NCI-H187 treated with DMSO at 0.1 percent for 48 hours (cell line): ENCODE measurements at places on chromosomes 7 and 10.

- no peak for DNase-seq
Measured at GRCh38 chr7:25026156-25026555, 46.2 kb upstream of the OSBPL3 start.

GRCh38 chr7:80511964-80512363 is at the start of gene GNAT3:
Gene GNAT3, minus strand, starts transcription at chr7:80512064. Its CDS starts 138 bp downstream, at chr7:80511926.
- no peak for DNase-seq

GRCh38 chr7:90951986-90952954 is 312.0 kb upstream of the FZD1 start:
- no peak for DNase-seq

- no peak for DNase-seq
Measured at GRCh38 chr10:48798481-48799254, 114.0 kb downstream of the WDFY4 start.

GRCh38 chr7:21013765-21014539 is 227.3 kb upstream of the SP8 start:
- no peak for DNase-seq

GRCh38 chr7:6271060-6271658 is 1.3 kb downstream of the CYTH3 start:
- DNase-seq, result no peak

GRCh38 chr10:97102441-97102840 is 83.3 kb downstream of the SLIT1 start:
- DNase-seq, result no peak

DNA sequence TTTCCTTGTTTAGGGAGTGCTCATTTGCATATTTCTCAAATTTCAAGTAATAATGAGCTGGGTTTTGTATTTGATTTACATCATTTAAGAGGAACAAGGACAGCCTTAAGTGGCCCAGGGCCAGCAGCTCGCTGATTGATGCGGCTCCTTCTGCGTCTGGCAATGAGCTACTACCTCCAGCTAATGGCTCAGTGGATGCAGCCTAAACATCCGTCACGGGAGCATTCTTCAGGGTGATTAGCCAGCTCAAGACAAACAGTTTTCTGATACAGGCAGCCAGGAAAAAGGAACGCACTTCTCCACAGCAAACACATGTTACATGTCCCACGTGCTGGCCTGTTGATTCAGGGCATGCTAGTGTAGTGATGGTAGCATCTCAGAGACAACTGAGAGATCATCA is 169.3 kb upstream of the TCERG1L start:
- no peak for DNase-seq

DNA sequence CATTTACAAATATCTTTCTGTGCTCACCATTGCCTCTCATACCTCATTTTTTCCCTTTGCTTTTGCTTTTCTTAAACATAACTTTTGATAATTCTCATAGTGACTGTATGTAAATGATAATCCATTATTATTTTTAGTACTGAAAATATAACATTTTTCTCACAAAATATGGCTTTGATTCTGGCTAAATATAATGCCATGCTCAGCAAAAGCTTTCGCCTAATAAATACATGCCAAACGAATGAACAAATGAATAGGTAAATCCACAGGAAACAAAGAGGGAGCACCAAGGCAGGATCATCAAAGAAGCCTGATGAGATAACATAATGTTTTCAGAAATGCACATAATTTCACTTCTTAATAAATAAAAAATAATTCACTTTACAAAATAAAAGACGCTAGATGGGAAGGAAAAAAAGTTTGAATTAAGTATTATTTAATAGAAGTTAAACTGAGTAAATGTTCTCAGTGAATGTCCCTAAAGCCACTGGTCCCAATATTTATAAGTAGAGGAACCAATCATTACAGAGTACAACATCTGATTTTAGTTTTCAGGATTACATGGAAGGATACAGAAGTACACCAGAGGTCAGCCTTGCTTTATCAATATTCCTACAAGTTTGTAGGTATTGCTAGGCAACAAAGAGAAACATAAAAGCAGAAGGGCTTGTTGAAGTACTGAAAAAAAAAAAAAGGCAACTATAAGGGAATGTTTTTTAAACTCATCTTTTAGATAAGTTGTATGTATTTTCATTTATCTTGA is 52.3 kb downstream of the RNLS start:
- DNase-seq, result no peak

DNA sequence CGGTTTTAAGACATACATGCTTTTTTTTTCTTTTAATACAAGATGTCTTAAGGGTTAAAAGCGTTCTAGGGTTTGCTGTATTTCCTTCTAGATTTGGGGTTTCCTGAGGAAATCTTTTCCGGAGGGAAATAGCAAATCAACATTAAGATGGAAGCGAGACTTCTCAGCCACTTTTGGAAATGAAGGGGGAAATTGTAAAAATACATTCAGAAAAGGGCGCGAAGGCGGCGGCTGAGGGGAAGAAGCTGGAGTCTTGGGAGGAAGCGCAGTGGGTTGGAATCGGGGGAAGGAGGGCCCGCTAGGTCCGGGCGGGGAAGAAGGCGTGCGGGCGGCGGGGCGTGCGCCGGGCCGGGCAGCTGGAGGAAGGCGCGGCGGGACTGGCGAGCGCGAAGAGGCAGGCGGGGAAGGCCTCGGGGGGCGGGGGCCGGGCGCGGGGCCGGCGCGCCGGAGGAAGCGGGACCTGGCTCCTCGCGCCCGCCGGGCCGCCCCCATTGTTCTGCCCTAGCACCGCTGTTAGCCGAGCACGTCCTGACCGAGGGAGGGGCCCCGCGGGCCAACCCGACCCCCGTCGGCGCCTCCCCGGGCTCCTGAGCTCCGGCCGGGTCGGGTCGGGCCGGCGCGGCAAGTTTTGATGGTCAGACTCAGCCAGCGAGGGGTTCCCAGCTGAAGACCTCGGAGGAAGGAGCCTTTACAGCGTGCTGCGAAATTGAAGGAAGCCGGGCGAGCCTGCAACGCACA is 1.5 kb upstream of the SKIDA1 start:
- DNase-seq, result no peak

DNA sequence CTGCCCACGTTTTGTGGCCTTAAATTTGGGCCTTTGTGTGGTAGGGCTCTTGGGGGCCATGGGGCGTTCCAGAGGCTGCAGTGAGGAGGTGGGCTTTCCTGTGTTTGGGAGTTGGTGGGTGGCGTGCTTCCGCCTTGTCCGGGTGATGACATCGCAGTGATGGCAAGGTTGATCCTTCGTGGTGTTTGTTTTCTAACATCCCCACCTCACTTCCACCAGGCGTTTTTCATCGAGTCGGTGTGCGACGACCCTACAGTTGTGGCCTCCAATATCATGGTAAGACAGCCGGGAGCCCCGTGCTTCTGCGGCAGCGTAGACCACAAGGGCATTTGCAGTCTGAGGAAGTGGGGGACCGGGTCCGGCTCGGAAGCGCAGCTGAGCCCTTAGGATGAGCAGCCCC is 14.2 kb downstream of the PFKFB3 start:
- no peak for DNase-seq

- no peak for DNase-seq
Measured at GRCh38 chr7:157384301-157384700, 47.5 kb downstream of the DNAJB6 start.

DNA sequence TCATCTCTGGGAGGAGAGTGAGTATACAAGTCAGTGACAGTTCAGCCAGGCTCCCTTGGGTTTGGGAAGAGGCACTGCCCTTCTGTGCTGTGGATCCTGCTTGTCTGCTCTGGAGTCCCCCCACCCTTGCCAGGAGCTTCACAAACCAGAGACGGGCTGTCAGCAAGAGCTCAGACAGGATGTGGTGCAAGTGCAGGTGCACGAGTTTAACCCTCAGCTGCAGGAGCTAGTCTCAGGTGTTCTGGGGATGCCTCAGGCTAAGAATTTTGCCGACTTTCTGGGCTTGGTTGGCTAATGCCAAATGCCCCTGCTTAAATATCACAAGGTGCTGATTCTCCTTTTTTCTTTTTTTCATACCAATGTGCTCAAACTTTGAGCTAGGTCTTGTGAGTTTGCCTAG is 22.3 kb downstream of the ZNF783 start:
- DNase-seq, result no peak

DNA sequence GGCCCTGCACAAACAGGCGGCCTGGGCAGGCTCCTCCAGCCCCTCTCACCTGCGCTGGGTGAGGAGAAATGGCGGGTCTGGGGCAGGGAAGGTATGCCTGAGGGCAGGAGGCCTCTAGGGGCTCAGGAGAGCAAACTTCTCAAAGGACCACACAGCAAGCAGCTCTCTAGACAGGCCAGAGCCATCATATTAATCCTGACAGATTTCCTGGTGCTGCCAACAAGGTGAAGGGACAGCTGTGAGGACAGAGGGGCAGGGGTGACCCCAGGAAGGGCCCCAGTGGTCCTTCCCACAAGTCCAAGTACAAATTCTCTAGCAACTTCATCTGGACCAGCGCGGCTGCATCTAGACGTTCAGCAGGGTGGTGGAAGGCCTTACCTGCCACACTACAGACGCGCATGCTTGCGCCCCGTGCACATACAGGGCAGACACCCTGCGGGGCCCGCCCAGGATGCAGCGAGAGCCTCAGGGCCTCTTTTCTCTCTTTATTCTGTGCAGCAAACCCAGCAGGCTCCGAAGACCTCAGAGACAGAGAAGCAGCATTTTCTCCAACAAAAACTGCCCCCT is 62.1 kb downstream of the ZRANB1 start:
- DNase-seq, result no peak

GRCh38 chr10:3033925-3034324 is 33.4 kb upstream of the PFKP start:
- DNase-seq, result no peak

GRCh38 chr7:155685070-155685790 is 40.8 kb downstream of the RBM33 start:
- DNase-seq, result no peak

- DNase-seq, result no peak
Measured at GRCh38 chr10:8456386-8456785, 401.9 kb downstream of the GATA3 start.

GRCh38 chr7:153061910-153062528 is 302.5 kb downstream of the ACTR3B start:
- no peak for DNase-seq

DNA sequence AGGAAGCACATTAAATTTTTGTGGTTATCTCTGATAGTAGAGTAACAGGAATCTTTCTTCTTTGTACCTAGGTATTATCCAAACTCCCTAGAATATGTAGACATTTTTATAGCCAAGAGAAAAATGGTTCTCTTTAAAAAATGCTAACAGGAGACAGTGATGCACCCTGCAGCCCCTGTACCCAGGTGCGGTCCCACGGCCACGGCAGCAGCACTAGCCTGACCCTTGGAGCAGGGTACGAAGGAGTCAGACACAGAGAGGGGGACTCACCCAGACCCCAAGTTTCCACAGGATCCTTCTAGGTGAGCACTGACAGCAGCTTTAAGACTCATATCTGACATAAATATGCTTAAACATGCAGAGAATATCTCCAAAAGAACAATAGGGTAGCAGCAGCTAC is 60.4 kb downstream of the NUDCD3 start:
- no peak for DNase-seq

DNA sequence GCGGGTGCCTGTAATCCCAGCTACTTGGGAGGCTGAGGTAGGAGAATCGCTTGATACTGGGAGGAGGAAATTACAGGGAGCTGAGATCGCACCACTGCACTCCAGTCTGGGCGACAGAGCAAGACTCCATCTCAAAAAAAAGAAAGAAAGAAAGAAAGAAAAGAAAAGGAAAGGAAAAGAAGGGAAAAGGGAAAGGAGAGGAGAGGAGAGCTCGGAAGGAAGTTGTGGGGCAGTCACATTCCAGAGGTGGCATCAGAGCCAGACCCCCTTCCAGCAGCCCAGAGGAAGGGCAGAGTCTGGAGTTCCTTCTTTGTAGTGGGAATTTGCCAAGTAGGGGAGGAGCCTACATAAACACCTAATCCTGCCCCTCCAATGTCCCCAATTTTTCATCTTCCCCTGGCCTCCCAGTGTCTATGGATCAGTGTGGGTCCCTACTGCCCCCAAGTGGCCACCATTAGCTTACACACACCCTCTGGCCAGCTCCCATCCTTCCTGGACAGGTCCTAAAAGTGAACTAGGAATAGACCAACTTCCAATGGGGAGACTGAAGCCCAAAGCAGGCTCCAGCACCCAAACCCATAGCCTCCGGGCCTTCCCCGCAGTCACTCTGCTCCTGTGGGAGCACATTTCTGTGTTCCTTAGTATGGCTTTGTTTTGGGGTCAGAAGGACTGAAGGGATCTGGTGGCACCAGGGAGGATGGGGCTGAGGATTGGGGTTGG is 39.6 kb upstream of the HSPB1 start:
- no peak for DNase-seq

DNA sequence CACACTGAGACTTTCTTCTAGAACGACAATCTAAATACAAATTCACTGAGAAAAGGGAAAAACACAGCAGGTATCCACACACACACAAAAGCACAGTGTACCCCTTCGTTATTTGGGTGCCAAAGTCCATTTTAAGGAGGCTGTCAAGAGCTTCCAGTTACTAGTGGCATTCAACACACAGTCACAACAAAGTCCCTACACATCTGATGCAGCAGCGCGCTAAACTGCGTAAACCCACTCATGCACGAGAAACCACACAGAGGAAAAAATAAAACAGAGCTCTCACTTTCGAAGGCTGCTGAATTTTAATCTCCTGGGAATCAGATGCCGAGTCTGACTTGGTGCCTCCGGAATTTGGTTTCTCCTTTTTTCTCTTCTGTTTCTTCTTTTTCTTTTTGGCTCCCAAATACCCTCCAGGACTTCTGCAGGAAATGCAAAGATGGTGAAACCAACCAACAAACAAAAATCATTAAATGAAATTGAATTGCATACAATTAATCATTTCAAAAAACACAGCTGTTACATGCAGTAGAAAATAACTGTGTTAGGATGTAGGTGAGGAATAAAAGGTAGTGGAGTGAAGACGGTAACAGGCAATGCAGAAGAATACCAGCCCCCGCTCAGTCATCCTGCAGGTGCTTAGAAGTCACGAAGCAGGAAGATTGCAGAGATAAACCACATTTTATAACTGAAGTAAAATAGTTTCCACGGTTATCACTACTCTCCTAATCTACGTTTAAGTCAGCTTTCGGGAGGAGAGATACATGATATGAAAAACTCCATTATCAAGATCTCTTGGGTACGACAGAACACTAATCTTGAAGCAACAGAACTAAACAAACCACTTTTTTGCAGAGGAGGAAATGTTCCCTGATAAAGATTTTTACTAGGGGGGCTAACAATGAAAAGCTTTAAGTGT is 27.1 kb downstream of the NMT2 start:
- DNase-seq, result no peak

DNA sequence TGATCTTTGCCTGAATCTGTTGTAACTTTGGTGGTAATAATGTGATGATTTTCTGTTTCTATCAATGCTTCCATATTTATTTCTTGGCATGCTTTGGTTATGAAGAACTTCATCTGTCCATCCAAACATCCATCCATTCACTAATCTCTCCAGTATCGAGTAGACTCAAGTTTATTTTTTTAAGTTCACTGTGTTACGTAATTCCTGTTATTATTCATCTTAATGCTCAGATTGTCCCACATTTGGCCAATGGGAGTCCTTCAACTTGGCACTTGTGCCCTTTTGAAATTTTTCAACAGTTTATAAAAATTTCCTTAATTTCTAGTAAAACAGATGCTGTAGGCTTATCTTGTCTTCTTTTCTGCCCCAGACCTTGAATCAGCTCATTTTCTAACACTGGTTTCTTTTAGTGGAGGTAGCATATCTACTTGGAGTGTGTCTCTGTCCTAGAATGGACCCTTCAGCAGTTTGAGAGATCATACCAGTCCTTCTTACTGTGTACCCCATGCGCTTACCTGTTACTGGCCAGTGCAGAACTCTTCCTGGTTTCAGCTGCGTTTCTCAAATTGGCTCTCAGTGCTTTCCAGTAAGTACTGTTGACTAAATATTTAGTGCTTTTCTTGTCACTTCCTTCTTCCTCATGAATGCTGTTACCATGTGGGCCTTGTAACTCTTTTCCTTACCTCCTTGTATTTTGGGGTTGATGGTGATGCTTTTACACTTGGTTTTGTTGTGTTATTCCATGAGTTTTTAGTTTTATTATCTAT is 100.8 kb downstream of the MLLT10 start:
- DNase-seq, result no peak
